Stimulated activated CD4-positive, alpha-beta T cell treated with anti-CD3 and anti-CD28 coated beads, Interleukin-4, amount 100 ng/mL, for 4 hours (primary cell): ENCODE measurements at places on chromosomes 11 and 22.
A peak's percentile ranks its signal among the peaks of the same experiment; 100 is the strongest.

GRCh38 chr11:35083431-35084238 is 55.3 kb upstream of the CD44 start:
- peak; percentile 57 for DNase-seq

GRCh38 chr11:100805506-100806199 is 118.6 kb downstream of the ARHGAP42 start:
- no peak for DNase-seq

DNA sequence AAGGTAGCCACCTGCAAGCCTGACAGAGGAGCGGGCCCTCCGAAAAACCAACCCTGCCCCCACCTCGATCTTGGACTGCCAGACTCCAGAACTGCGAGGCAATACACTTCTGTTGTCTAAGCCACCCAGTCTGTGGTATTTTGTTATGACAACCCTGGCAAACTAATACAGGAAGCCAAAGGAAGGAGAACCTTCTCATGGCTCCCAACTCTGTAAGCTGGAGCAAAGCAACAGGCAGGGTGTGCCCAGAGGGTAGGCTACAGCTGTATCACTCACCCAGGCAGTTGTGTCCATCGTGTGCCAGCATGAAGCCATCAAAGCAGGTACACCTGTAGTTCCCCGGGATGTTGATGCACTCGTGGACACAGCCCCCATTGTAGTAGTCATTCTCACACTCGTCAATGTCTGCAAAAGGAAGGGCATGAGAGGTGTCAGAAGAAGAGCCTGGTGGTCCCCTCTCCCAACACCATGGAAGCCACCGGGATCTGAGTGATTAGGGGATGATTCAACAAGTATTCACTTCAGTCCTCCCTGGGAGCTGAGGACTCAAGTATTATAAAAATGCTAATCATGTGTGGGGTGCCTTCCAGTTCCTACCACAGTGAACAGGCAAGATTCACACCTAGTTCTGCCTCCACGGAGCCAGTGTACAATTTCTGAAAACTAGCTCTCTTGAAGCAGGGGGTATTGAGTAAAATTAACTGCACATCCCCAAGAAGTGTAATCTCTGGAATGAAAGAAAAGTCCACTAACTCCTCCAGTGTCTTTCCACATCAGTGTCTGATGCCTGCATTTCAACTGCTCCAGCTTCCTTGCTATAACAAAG is 23.3 kb downstream of the SCUBE1 start:
- no peak for DNase-seq

DNA sequence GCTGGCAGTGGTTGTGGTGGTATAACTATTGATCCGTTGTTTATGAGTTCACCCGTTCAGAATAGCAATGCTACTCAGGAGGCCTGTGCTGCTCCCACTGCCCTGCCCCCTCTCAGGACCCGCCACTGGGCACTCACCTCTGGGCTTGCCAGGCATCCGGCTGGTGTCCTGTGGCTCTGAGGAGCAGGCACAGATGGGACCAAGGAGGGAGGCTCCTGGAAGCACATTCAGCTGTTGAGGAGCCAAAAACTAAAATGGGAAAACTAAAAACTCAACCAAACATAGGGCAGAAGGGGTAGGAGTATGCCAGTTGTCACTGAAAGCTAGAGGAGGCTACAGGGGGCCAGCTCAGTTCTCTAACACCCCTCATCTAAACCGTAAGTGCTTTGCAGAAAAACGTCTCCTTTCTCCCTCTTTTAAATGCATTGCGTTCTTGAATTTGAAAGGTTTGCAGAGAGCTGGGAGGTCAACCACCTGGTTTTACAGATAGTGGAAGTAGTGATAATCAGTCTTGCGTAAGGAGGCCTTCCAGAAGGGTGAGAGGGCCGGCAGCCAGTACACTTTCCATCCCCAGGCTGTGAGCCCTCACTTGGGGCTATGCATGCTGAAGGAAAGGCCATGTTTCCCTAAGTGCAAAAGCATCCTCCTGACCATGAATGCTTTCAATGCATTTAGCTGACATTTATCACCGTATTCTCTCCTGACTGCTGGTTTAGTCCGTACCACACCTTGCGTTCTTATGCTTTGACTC is 547.4 kb downstream of the NTM start:
- DNase-seq = no peak

- DNase-seq = no peak
These were observed 100.4 kb upstream of the DDI1 start for GRCh38 chr11:103936059-103936458.
